T1000 (cell line): ENCODE measurements at places on chromosomes 1 and 21.
A peak's percentile ranks its signal among the peaks of the same experiment; 100 is the strongest.

GRCh38 chr1:68142036-68142435 lies 90.3 kb downstream of the WLS start:
- no peak for DNase-seq

DNA sequence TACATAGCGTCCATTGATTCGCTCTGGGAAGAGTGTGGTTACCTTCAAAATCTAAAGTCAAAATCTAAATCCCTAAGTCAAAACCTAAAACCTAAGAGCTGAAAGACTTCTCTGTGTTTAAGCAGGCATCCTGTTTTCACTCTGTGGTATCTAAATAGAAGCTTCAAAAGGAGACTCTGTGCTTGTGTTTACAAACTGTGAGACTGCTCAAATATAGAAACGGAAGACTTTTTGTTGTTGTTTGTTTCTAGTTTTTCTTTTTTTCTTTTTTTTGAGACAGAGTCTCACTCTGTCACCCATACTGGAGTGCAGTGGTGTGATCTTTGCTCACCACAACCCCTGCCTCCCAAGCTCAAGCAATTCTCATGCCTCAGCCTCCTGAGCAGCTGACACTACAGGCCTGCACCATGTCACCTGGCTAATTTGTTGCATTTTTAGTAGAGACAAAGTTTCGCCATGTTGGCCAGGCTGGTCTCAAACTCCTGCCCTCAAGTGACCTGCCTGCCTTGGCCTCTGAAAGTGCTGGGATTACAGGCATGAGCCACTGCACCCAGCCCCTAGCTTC lies 425.9 kb downstream of the SMYD3 start:
- no peak for DNase-seq

- peak; percentile 11 for DNase-seq
Measured at GRCh38 chr1:61079898-61080336, 2.4 kb upstream of the NFIA start.

DNA sequence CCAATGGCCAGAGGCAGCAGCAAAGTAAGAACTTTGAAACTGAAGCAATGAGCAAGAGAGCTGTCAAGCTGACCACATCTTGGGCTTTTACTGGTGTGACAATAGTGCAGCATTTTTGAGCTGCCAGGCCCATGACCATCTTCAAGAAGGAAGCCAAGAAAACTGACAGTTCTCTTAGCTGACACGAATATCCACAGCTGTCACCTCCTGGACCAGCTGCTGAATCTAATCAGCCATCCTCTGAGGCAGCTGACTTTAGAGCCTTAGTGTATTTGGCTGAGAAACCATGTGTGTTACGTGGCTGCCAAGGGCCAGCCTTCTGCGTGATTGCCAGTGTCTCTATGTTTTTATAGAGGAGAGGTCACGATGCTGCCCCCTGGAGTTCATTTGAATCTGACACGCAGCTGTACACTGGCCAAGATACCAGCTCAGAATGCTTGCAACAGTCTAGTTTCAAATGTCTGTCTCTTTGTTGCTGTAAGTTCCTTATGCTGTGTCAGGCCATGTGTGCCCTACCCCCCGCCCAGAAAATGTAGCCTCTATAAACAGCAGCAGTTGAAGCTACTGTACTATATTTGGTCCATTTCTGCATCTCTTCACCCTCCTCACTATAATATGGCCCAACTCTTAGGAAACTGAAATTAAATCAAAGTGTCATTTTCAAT lies 39.7 kb downstream of the PALMD start:
- DNase-seq = peak; percentile 10

- no peak for DNase-seq
Measured at GRCh38 chr21:44995343-44995941, 55.6 kb downstream of the SLX9 start.

DNA sequence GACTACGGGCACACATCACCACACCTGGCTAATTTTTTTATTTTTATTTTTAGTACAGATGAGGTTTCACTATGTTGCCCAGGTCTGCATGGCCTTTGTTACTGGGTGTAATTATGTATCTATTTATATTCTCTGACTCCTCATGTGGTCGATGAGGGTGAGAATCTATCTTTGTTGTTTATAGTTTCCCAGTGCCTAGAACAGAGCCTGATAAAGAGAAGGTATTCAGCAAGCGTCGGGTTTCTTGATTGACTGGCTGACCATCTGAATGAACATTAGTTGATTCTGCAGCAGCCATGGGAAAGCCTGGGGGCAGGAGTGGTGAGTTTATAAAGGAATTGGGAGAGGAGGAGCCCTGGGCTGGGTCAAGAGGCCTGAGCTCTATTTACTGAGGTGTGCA lies 28.5 kb downstream of the SERINC2 start:
- DNase-seq = no peak

DNA sequence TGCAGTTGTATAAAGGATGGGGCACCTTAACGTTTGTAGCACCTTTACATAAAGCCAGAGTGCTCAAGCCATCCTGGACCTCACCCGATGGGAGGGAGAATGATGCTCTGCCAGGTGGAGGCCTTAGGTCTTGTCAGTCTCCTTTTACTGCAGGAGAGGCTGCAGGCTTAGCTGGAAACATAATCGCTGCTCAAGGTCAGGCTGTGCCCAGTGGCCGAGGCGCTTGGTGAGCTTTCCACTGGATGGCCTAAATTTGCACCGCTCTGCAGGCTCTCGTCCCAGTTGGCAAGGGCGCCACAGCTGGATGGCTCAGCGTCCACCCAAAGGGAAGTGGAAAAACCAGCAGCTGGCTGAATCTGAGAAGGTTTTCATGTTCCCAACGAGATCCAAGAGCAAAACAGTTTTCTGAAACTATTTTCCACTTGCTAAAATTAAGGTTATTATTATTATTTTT lies 438.9 kb downstream of the CAMTA1 start:
- DNase-seq = no peak

DNA sequence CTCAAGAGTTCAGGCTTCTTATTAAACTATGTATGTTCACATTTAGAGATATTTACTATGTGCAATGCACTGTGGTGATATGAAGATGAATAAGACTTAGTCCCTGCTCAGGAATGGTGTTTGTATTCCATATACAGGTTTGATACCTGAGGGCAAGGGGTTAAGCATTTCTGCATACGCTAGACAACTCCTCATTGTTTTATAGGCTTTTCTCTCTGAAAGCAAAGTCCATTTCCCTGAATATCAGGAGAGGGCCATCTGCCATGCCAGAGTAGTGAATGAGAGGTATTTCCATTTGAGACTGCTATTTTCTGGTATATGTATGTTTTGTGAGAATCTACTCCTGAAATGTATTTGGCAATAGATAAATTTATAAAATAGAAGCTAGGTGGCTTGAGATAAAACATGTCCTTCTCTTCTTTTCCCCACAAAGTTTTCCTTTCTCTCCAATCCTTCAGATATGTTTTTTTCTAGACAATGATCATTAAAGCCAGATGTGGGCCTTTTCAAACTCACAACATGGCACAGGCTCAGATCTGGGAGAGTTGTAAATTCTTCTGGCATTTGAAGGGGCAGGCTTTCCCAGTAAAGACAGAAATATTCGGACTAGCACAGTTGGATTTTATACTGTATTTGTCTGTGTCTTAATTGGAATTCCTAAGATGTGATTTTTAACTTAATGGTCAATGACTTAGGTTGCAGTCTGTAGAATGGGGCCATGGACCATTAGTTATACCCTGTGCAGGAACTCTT lies 73.3 kb upstream of the WDR26 start:
- DNase-seq = no peak

- peak; percentile 65 for DNase-seq
Measured at GRCh38 chr1:227946624-227947385, 927 bp downstream of the WNT9A start.

- DNase-seq = no peak
Measured at GRCh38 chr1:19439464-19440171, 45.7 kb downstream of the CAPZB start.

DNA sequence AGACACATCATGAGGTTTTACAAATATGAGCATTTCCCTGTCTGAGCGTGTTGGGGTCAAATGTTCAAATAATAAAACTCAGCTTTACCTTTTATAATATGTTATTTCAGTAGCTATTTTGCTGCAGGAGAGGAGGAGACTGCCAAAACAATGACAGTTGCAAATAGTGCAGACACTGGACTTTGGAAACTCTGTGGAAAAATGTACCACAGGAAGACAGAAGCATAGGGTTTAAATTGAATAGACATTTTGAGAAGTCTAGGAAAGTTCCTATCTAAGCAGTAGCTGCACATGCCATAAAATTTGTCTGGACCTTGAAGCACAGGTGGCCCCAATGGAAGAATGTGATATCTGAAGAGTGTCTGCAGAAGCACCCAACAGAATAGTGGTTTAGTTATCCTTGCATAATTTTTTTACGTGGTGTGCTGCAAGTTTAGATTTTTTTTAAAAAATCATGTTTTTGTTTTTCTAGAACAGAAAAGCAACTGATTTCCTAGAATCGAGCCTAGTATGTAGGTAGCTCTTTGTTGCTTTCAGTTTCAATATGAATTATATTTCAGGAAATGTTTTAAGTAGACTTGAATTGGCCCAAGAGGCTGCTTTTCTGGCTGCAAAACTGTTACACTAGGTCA lies 14.0 kb upstream of the GBP5 start:
- DNase-seq = no peak
